ENCODE measurements at places on chromosomes 7 and 10.

- no peak for DNase-seq
Measured at GRCh38 chr7:107686816-107687387, 26.3 kb downstream of the SLC26A4 start.

GRCh38 chr10:119447823-119448546 is 94.5 kb downstream of the RGS10 start:
- DNase-seq = no peak

- no peak for DNase-seq
Measured at GRCh38 chr7:144907577-144907976, 71.7 kb upstream of the TPK1 start.

DNA sequence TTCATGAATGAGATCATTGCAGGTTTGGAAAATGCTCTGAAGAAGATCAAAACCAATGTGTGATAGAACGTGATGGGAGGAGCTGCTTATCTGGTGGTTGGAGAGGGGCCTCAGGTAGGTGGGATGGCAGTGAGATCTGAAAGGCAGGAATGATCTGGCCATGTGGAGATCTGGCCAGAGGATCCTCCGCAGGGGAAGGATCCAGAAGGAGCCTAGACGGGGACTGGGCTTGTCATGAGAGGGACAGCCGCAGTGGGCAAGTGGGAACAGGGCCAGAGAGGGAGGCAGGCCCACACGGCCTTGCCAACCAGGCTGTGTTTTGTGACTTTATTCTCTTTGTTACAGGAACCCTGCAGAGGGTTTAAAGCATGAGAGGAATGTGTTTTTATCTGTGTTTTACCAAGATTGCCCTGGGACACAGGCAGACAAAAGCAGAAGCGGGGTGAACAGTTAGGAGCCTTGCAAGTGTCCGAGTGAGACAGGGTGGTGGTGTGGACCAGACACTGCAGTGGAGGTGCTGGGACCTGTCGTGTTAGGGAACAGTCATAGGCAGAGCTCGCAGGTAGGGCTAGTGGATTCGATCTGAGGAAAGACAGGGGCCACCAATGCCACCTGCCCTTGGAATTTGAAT is 66.6 kb downstream of the TLL2 start:
- no peak for DNase-seq

DNA sequence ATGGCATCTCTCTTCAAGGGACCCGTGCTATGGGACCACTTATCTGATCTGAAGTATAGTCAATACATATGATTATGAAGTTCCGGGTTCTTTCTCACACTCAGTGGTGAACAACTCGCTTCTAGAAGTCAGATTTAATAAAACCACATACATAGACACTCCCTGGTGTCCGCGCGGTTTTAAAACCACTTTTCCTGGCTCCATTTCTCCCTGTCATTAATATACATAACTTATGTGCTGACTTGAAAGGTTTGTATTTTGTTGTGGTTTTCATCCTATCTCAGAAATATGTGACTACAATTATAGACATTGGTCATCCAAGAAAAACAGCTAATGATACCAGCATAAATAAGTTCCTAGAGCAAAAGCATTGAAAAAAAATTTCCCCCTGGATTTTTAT is 34.0 kb downstream of the SVIL start:
- no peak for DNase-seq

DNA sequence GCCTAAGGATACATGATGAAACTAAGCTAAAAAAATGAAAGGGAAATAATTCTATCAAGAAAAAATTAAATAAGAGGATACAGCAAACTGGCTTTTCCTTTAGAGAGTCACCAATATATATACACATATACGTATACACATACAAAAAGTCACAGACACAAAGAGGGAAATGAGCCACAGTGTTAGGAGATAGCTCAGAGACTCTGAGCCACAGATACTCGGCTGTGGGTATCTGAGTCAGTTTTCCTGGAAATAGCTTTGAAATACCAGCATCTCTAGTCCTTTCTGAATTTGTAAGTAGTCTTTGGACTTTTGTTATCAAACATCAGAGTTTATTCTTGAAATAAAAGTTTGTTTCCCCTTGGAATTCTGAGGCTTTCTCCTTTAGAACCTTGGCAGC is 111.8 kb downstream of the TBXAS1 start:
- DNase-seq = no peak

- no peak for DNase-seq
Measured at GRCh38 chr7:85710960-85711359, 524.1 kb upstream of the SEMA3D start.

DNA sequence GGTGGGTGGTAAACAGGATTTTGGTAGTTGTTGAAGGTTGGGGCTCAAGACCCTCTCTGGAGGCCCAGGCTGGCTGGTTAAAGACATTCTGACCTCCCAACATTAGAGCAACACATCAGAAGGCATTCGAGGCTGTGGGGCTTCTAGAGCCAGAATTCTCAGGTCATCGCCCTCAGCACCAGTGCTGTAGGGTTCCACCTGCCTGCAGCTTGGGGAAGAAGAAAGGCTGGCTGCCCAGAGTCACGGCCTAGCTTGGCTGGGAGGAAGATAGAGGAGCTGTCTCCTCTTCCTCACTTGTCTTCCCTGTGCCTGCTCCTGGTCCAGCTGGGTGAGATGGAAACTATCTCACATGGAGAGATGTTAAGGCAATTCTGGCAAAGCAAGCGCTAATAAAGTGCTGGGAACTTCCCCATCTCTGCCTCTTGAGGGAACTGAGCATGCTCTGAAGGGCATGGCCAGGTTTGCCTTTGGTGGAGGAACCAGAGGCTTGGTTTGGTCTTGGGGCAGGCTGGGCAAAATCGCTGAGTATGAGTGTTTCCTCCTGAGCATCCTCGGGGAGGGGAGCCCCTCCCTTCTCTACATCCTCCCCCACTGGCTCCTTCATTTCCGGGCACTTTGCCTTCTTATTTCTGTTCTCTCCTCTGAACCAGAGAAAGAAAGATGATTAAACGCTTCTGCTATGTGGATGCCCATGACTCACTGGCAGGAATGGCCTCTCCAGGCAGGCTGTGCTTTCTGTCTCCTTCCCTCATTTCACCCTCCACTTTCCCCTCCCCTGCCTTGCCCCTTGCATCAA is 509.0 kb upstream of the PODXL start:
- no peak for DNase-seq

- no peak for DNase-seq
Measured at GRCh38 chr10:121899727-121900126, 28.1 kb downstream of the ATE1 start.

GRCh38 chr7:84422790-84423189 is 228.2 kb upstream of the SEMA3A start:
- DNase-seq = no peak

DNA sequence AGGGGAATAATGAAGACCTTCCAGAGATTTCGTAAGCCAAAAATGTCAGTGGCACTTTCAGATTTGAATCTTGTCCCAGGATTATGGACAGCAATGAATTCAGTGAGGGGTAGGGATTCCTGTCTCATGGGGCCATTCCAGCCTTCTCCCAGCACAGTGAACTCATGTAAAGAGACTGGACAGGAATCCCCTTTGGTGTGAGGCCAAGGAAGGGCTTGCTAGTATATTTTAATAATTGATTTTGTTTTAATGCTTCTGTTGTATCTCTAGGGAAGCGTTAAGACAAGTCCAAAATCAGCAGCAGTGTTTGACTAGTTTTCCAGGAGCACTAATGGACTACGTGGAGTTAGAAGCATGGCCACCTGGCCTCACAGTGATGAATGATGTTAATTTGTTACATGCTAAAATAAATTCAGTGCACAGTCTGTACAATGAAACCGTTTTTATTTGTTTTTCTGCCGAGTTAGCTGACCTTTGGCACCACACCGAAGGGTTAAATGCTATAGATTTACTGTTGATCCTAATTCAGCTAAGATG is 214.0 kb upstream of the DKK1 start:
- no peak for DNase-seq

DNA sequence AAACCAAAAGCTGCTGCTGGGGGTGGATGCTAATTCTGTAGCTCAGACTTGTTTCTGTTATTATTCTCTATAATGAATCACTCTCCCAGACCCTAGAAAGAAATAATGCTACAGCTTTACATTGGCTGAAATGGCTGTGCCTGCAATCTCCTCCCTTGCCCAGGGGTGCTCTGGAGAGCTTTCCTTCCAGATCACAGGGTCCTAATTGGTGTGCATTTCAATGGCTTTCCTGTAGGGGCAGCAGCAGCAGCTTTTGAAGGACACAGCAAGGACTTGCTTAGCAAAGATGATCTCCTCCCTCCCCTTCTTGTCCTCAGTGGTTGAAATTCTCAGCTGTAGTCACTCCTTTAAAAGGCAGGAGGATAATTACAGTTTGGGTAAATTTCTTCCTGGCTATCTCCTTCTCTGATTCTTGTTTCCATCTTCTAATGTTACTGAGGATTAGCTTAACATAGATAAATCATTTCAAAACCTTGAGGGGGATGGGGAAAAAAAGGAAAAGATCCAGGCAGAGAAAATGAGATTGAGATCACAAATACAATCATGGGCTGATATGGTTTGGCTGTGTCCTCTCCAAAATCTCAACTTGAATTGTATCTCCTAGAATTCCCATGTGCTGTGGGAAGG is 120.2 kb upstream of the CTTNBP2 start:
- no peak for DNase-seq

GRCh38 chr10:71082960-71083715 is 129.2 kb upstream of the UNC5B start:
- no peak for DNase-seq

DNA sequence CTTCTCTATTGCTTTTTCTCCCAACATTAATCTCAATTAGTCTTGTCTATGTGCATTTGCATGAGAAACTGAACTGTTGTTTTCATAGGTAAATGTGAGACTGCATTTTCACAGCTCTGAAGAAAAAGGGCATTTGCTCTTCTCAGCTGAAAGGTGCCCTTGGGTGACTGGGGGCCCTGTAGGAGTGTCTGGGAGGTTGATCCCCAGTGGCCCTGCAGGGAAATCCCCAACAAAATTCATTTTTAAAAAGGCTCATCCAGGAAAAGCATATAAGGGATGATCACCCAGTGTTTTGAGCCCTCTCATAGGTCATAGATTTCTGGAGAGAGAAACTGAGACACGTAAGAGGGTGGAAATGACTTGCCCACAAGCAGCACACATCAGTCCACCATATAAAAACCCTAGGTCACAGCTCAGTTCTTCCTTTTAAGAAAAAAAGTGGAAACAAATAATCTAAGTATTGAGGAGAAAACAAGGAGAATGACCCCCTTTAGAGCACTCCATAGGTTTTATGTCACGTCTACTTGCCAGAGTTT is 190.3 kb upstream of the AHR start:
- no peak for DNase-seq
